ENCODE measurements at places on chromosomes 16 and 17. TPM values are rescaled to one million over a fixed set of nuclear protein-coding genes. Genes with fewer than 3 reads are reported as not detected.

TIMM22 gene
- 14.7 TPM for total RNA-seq

POLG2 gene
- total RNA-seq: 36.3 TPM

KLHL11 gene
- 22.6 TPM for total RNA-seq

NTN3 gene
- not detected for total RNA-seq

PARD6A gene
- 13.5 TPM for total RNA-seq

KCTD19 gene
- 1.0 TPM for total RNA-seq

CSH1 gene
- not detected for total RNA-seq

Data from activated CD4-positive, alpha-beta T cell treated with anti-CD3 and anti-CD28 coated beads, Interleukin-2, amount 10 ng/mL, durations not matched to agents 24 days and 14 days (primary cell).